ENCODE measurements at places on chromosomes 6 and 20. TPM values are rescaled to one million over a fixed set of nuclear protein-coding genes. Genes with fewer than 3 reads are reported as not detected.
A peak's percentile ranks its signal among the peaks of the same experiment; 100 is the strongest.

The CFAP206 gene
- total RNA-seq = not detected

The SMIM28 gene
- total RNA-seq = not detected

The NFATC2 gene
- total RNA-seq = 39.9 TPM

The SLC22A3 gene
- total RNA-seq = not detected

The TFAP2C gene
- not detected for total RNA-seq

The GSTA4 gene
- total RNA-seq = 2.9 TPM

The PKIB gene
- 0.91 TPM for total RNA-seq

DNA sequence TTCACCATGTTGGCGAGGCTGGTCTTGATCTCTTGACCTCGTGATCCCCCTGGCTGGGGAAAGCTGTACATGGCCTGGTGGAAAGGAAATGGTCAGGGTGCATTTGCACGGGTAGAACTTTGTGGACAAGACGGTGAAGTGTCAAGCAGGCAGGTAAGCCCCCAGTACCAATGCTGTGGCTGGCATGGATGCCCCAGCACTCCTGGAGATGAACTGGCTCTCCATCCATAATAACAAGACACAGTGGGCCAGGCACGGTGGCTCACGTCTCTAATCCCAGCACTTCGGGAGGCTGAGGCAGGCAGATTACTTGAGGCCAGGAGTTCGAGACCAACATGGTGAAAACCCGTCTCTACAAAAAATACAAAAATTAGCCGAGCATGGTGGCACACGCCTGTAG is 37.3 kb upstream of the TMEM181 start:
- no peak for DNase-seq

DNA sequence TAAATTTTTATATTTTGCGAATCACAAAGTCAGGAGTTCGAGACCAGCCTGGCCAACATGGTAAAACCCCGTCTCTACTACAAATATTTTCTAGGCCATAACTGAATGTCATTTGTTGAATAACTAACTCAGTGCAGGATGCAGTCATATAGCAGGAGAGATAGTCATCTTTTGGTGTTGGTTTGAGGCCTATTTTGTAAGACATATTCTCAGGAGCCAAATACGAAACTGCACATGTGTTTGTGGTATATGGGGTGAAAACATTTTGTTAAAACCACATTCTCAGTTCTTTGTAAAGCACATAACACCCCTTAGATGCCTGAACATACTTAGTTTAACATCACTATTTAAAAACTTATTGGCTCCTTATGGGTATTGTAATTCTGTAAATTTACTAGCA is 4.7 kb upstream of the ENPP5 start:
- DNase-seq = peak; percentile 42

DNA sequence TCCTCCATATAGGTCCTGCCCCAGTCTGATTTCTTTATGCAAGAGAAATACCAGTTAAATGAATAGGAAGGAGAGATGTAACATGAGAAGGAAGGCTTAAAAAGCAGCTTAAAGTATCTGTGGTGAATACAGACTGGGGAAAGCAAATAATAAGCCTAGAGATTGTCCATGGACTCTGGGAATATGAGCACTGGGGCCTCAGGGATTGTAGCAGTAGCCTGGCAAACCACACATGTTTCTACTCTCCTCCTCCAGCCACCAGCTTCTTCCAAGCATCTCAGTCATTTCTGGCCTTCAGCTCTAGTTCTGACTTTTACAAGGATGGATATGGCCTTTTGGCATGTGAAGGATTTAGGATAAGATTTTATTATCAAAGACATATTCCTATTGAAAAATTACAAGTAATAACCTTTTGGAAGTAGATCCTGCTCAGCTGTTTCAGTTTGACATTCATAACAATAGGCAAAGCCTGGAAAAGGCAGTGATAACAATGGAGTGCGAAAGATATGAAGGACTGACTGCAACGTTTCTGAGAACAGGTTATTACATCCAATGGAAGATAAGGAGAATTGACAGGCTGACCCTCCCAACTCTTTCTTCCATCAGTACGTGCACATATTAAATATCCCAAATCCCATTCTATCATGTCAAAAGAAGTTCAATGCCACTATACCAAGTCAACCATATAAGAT is 41.6 kb downstream of the CYP39A1 start:
- no peak for DNase-seq

- DNase-seq = peak; percentile 91
Observed at GRCh38 chr20:46994341-46994740, 99.7 kb downstream of the EYA2 start.

- peak; percentile 14 for DNase-seq
Observed at GRCh38 chr6:167221400-167222201, 63.8 kb upstream of the GPR31 start.

DNA sequence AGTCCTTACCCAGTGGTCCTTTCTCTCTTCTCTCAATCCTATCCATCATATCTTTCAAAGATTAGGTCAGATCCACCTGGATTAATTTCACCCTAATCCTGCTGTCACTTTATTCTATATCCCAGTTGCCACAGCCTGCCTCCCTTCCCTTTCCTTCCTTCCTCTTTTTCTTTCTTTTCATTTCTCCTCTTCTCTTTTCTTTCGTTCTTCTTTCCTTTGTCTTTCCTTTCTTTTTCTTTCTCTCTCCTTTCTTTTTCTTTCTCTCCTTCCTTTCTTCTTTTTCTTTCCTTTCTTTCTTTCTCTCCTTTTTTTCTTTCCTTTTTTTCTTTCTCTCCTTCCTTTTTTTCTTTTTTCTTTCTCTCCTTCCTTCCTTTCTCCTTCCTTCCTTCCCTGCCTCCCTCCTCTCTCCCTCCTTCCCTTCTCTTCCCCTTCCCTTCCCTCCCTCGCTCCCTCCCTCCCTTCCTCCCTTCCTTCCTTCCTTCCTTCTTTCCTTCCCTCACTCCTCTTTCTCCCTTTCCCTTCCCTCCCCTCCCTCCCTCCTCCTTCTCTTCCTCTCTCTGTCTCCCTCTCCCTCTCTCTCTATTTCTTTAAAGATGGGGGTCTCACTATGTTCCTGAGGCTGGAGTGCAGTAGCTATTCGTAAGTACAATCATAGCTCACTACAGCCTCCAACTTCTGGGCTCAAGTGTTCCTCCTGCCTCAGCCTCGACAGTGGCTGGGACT is 15.1 kb upstream of the RPN2 start:
- DNase-seq = no peak

DNA sequence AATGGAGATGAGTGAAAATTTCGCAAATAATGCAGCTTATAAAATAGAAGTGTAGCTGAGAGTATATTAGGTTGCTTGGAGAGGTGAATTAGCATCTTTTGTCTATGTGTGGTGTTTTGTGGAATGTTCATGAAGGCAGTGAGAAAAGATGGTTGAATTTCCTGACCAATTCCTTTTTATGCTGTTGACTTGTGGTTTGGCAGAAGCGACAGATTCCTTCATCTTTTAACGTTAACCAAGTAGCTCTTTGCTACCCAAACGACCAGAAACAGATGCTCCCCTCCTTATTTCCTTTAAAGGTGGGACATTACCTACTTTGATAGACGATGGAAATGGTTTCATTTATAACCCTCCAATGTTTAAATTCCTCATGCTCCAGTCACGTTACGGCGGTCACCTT is 390.5 kb downstream of the QKI start:
- DNase-seq = no peak

- DNase-seq = no peak
Observed at GRCh38 chr6:56531839-56532595, 110.7 kb downstream of the DST start.

DNA sequence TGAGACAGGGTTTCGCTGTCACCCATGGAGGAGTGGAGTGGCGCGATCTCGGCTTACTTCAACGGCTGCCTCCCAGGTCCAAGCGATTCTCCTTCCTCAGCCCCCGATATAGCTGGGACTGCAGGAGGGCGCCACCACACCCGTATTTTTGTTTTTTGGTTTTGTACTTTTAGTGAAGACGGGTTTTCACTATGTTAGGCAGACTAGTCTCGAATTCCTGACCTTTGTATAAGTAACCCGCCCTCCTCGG is 115.4 kb upstream of the BTN3A2 start:
- DNase-seq = no peak

GRCh38 chr20:35200267-35200666 is 26.2 kb upstream of the MMP24 start:
- no peak for DNase-seq

- DNase-seq = no peak
Observed at GRCh38 chr20:45816951-45817350, 4.5 kb downstream of the UBE2C start.

DNA sequence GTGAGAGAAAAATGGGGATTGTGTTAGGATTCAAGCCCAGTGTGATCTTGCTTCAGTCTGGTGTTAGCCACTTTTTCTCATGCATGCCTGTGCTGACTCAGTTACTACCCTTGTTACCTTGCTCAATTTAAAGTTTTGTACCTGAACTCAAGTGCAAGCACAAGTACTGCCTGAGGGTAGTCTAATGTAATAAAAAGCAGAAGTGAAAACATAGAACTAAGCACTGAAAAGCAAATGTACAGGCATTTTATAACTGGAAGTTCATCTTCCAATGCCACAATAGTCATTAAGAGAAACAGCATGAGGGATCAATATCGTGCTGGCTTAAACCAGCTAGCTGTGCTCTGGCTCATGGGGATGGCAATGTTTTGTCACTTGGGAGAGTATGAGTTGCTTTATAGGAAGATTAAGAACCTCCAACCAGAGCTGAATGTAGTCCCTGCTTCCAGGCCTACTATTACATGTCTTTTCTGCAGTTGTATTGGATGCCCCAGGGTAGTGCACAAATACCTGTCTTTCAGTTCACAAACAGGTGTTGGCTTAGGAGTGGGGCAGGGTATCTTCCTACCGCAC is 48.7 kb downstream of the SLC35F1 start:
- no peak for DNase-seq

All from activated CD8-positive, alpha-beta memory T cell treated with anti-CD3 and anti-CD28 coated beads, Interleukin-2, amount 10 ng/mL, durations not matched to agents 7 days and 5 days (primary cell).